Hindlimb muscle (tissue), 1 donor: ENCODE measurements at places on chromosomes 13 and 19.

- no peak for DNase-seq
Observed at GRCh38 chr13:50924025-50924424, 14.4 kb downstream of the RNASEH2B start.

DNA sequence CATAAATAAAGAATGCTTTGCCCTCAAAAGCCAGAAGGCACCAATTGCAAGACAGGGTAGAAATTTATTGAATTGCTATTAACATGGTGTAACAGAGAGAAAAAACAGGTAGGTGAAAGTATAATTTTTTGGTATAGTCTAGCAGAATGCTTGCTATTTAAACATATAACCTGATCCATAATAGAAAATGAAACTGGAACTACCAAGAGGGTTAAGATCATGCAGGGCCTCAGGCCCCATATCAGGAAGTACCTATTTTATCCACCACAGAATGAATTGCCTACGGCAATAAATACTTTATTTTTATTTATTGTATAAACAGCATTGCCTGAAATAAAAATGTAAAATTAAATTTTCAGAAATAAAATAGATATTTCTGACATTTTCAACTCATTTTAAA is 159.5 kb downstream of the PRR20E start:
- no peak for DNase-seq

GRCh38 chr13:73230716-73231115 is 171.9 kb downstream of the KLF5 start:
- DNase-seq = no peak

GRCh38 chr19:32945260-32945659 is 26.5 kb downstream of the CEP89 start:
- no peak for DNase-seq

DNA sequence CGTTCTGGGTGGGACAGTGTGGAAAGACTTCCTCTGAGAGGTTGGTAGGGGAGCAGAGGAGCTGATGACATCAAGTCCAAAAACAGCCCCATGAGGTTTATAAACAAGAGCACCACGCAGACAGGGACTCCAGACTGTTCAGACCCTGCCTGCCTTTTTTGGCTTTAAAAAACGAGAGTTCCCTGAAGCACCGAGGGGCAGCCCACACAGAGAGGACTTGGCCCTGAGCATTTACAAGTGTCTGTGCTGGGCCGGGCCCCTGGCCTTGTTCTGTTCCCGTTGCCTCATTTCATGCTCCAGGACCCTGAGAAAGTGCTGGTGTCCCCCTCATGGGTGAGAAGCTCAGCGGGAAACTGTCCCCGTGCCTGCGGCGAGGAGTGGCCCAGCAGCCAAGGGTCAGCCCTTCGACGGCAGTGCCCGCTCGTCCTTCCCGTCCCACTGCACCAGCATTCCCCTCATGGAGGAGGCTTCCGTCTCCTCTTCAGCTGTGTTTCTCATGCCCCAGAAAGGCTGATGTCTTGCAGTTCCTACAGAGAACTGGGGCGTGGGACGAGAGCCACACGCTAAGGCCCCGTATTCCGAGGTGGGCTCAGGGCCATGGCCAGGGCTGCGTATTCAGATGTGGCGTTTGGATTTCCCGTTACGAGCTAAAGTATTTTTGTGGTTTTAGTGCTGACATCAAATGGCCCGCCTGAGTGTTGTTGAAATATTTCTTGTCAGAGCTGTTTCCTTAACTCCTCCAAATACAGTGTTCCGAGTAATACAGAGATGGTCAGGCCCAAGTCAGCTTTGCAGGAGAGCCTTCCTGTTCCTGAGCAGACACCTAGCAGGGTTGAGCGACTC is 93.5 kb downstream of the ATP11A start:
- DNase-seq = peak; percentile 49
